ENCODE measurements at places on chromosomes 4 and X.
A peak's percentile ranks its signal among the peaks of the same experiment; 100 is the strongest.

- no peak for DNase-seq
- no peaks in the 10 kb centered on the region for H3K27me3 ChIP-seq
- no peaks in the 10 kb centered on the region for H3K4me1 ChIP-seq
These were observed 42.7 kb downstream of the KIF4A start for GRCh38 chrX:70332600-70332999.

DNA sequence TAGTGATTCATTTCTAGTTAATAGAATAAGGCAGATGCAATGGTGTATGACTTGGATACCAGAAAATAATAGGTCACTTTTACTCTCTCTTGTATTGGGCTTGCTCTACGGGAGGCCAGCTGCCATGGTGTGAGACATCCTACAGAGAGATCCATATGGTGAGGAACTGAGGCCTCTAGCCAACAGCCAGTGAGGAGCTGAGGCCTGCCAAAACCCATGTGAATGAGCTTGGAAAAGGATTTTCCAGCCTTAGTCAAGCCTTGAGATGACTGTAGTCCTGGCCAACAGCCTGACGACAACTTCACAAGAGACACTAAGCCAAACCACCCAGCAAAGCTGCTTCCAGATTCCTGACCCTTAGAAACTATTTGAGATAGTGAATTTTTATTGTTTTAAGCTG is 1300.2 kb downstream of the RAPGEF2 start:
- H3K4me3 ChIP-seq = no peak overlapping the region
- no peaks in the 10 kb centered on the region for H3K4me1 ChIP-seq
- no peak for DNase-seq
- no peaks in the 10 kb centered on the region for H3K36me3 ChIP-seq

GRCh38 chrX:39809331-39809730 is 288.4 kb downstream of the BCOR start:
- H3K27me3 ChIP-seq = no peaks in the 10 kb centered on the region
- no peak for DNase-seq
- H3K4me3 ChIP-seq = no peak overlapping the region

DNA sequence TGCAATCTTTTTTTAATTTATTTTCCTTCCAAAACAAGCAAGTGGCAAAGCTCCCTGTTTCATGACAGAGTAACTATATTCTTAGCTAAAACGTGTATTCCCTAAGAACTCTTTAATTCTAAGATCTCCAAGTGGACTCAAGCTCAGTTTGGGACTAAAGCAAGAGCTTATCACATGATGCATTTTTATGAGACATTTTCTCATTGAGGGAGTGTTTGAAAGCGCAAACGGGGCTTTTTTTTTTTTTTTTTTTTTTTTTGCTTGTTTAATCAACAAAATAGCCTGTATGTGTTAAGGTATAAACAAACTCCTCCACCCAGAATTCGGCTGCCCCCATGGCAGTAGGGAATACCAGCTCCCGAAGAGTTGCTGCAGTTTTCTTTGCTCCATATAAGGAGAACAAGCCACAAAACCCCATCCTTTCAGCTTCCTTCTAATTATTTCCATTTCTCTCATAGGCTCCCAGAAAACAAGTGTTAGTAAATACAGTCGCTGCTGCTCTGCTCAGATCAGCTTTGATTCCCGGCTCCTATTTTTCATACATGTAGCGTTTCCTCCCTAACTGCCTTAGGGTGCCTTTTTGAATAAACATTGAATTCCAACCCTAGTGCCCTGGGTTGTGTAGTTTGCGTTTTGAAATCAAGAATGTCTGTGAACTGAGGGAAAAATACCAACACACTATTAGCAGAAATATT is 669 bp upstream of the PPARGC1A start:
- no peak overlapping the region for H3K27ac ChIP-seq
- no peak for DNase-seq
- H3K4me3 ChIP-seq = no peak overlapping the region
- H3K4me1 ChIP-seq = no peaks in the 10 kb centered on the region
- no peaks in the 10 kb centered on the region for H3K36me3 ChIP-seq

- no peaks in the 10 kb centered on the region for H3K4me1 ChIP-seq
- no peak overlapping the region for H3K4me3 ChIP-seq
- no peaks in the 10 kb centered on the region for H3K36me3 ChIP-seq
These were observed 27.6 kb upstream of the MSX1 start for GRCh38 chr4:4831825-4832224.

DNA sequence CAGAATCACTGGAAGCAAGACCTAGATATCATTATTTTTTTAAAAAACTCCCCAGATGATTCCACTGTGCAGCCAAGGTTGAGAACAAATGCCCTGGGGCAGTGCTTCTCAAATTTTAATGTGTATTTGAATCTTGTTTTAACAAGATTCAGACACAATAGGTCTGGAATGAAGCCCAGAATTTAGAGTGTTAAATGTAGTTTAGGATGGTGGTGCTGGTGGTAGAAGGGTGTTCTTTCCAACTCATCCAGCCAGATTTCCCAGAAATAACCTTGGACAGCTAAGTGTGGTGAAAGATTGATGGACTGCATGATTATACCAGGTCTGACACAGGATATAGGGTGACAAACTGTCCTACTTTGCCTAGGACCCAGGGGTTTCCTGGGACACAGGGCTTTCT is 120.1 kb upstream of the MED14 start:
- H3K27ac ChIP-seq = no peak overlapping the region
- no peaks in the 10 kb centered on the region for H3K4me1 ChIP-seq
- no peaks in the 10 kb centered on the region for H3K27me3 ChIP-seq
- H3K4me3 ChIP-seq = no peak overlapping the region
- DNase-seq = no peak

DNA sequence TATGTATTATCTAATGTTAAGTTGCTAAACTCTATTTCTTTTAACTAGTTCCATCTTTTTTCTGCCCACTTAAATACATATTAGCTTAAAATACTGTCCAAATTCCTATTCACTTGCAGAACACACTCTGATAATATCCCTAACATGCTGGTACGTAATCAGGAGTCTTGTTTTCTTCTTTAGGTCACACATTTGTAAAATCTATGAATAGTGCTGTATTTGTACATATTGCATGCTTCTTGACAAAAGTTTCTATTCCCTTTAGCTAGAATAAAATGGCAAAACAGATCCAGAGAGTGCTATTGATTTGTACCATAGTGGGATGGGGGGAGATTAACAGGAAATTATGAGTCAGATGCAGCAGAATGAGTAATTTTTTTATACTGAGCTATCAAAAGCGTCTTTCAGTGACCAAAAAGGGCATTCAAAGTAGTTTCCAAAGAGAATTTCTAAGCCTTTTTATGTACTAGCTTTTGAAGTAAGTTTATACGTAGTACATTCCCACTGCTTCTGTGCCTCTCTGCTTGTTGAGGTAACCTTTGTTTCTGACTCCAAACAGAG is 126.5 kb downstream of the PTPN13 start:
- H3K4me1 ChIP-seq = no peaks in the 10 kb centered on the region
- DNase-seq = no peak
- H3K27ac ChIP-seq = no peak overlapping the region
- H3K36me3 ChIP-seq = no peaks in the 10 kb centered on the region

DNA sequence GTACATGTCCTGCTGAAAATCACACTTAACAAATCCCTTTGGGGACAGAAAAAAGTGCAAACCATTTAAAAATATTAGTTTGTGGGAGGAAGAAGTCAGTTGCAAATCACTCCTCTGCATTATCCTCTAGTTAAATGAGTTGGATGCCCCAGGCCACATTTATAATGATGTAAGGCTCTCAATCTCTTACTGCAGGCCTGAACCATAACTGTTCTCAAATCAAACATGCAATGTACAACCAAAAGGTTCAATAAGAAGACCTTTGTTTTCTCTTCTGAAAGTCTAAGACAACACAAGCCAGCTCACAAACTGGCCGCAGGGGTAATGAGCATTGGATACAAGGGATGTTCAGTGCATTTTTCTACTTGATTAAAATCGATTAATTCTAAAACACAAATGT is 39.7 kb downstream of the IGFBP7 start:
- H3K4me1 ChIP-seq = no peaks in the 10 kb centered on the region
- no peaks in the 10 kb centered on the region for H3K36me3 ChIP-seq
- no peak overlapping the region for H3K27ac ChIP-seq
- no peak for DNase-seq

GRCh38 chr4:168877511-168878491 is 132.3 kb downstream of the CBR4 start:
- no peak overlapping the region for H3K27ac ChIP-seq
- no peak overlapping the region for H3K4me3 ChIP-seq
- peak; percentile 5 for DNase-seq
- no peaks in the 10 kb centered on the region for H3K36me3 ChIP-seq

Data from T-cell (primary cell).